ENCODE measurements at places on chromosomes 7 and 10. TPM values are rescaled to one million over a fixed set of nuclear protein-coding genes. Genes with fewer than 3 reads are reported as not detected.

GRCh38 chr7:112283382-112283910 is 77.0 kb downstream of the ZNF277 start:
- no peak overlapping the region for H3K27ac ChIP-seq
- H3K27me3 ChIP-seq: no peaks in the 10 kb centered on the region
- H3K36me3 ChIP-seq: no peaks in the 10 kb centered on the region
- DNase-seq: no peak
- H3K4me1 ChIP-seq: no peaks in the 10 kb centered on the region
- H3K4me3 ChIP-seq: no peak overlapping the region

DNA sequence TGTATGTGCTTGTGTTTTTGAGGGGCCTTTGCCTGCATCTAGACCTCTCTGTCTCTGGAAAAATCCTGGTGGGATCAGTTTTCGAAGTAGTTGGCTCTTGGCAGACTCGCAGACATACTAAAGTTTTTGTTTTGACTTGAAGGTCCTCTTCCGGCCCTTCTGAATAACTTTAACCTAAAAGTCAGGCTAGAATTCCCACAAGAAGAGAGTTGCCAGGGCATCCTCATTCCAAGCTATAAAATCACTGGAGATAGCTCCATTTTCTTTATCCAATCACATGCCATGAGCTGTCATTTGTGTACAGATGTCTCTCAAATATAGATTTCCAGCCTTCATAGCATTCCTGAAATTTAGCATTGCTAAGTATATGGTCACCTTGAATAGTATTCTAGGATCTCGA is 967.8 kb downstream of the LRMDA start:
- no peak for DNase-seq
- H3K4me1 ChIP-seq: no peaks in the 10 kb centered on the region
- no peak overlapping the region for H3K27ac ChIP-seq
- H3K4me3 ChIP-seq: no peak overlapping the region
- no peaks in the 10 kb centered on the region for H3K27me3 ChIP-seq
- H3K36me3 ChIP-seq: no peaks in the 10 kb centered on the region

- no peaks in the 10 kb centered on the region for H3K36me3 ChIP-seq
- no peak overlapping the region for H3K4me3 ChIP-seq
- no peaks in the 10 kb centered on the region for H3K27me3 ChIP-seq
- no peak overlapping the region for H3K27ac ChIP-seq
- H3K4me1 ChIP-seq: peaks cover 9% of the 10 kb centered on the region
These were observed 27.5 kb upstream of the FIGNL1 start for GRCh38 chr7:50477640-50478039.

The PCLO gene
- 2.8 TPM for total RNA-seq
